NCI-H1417 (cell line): ENCODE measurements at places on chromosomes 12 and 14.
A peak's percentile ranks its signal among the peaks of the same experiment; 100 is the strongest.

GRCh38 chr12:115147916-115148315, 463.9 kb upstream of the TBX3 start:
- DNase-seq: no peak

DNA sequence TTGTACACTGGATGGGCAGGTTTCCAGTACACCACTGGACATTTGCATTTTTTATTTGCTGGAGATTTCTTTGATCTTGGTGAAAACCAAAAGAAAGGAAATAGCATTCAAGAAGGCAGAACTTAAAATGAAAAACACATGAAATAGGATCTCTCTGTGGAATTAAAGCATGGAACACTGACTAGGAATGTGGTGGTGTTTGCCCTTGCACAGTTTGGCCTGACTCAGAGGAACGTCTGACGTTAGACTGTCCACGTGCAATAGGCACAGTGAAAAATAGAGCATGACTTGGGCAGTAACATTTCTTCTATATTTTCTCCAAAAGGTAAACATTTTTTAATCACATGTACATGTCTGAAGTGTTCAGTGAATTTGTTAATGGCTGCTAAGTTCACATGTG, 474.1 kb upstream of the PRICKLE1 start:
- DNase-seq: no peak

DNA sequence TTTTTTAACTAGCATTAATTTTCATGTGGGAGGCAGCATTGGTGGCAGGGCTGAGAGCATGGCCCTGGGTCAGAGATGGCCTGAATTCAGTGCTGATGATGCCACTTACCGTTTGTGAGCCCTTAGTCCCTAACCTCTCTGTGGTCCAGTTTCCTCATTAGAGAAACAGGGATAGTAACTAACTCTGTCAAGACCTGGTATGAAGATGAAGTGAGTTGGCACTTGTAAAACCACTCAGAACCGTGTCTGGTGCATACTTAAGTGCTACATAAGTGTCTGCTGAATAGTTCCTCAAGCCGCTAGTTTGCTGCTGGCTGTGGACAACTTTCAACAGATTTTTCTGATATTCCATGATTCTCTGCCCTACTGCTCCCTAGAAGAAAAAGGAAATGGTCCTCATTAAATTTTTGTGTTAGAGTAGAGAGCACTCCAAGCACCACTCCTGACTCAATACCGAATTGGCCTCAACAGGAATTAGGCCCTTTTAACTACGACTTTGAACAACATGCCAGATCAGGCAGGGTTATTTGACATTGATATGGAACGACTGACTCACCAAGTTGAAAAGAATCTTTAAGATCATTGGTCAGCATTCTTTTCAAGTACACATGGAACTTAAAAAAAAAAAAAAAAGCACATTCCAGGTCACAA, 250.2 kb downstream of the ANO2 start:
- peak; percentile 64 for DNase-seq

DNA sequence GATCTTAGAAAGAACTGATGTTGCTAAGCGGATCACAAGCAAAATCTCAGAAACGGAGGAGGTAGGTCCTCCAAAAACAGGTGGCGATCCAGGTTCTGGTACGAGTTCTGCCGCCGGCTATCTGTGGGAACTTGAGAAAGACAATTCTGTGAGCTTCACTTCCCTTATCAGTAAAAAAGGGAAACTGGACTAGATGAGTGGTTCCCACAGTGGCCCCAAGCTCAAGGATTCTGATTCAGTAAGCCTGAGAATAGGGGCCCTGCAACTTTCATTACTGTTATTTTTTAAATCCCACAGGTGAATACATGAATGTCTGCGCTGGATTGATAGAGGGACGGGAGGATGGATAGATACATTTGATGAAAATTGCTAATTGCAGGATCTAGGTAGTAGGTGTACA, 160.2 kb downstream of the PPM1H start:
- no peak for DNase-seq

DNA sequence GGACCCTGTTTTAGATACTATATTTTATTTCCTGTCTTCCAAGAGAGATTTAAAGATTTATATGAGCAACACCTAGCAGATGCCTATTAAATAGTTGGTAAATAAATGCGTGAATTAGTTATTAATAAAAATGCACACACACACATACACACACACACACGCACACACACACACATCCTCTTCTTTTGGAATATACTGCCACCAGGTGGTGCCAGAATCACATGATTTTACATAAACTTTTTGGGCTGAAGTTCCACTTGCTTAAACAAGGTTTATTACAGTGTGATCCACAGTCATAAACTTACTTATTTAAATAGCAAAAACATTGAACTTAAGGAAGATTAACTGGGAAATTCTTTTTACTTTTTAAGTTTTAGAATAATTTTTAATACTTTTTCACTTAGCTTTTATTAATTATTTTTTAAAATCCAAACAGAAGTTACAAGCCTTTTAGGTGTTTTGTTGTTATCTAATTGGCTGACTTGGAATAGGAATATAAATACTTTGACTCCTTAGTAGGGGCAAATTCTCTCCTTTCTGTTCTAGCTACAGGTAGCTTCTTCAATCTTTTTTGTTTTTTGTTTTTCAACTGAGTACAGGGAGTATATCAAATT, 17.5 kb downstream of the RAD51B start:
- peak; percentile 39 for DNase-seq

DNA sequence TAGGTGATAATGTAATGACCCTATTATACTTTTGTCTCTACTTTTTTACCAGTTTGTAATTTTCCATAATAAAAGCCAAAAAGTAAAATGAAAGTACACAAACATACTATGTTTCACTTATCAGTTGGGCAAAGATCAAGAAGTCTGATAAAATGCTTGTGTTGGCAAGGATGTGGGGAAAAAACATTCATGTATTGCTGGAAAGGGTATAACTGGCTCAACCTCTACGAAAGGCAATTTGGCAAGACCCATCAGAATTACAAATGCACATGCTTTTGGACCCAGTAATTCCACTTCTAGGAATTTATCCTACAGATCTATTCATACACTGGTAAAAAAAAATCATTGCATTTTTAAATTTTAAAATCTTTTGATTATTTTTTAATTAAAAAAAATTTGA, 68.0 kb downstream of the SPTB start:
- no peak for DNase-seq

- peak; percentile 5 for DNase-seq
These were observed 142.6 kb downstream of the NPAS3 start for GRCh38 chr14:33081259-33081658.
